NCI-H1092 (cell line): ENCODE measurements at places on chromosomes 7 and 10.

DNA sequence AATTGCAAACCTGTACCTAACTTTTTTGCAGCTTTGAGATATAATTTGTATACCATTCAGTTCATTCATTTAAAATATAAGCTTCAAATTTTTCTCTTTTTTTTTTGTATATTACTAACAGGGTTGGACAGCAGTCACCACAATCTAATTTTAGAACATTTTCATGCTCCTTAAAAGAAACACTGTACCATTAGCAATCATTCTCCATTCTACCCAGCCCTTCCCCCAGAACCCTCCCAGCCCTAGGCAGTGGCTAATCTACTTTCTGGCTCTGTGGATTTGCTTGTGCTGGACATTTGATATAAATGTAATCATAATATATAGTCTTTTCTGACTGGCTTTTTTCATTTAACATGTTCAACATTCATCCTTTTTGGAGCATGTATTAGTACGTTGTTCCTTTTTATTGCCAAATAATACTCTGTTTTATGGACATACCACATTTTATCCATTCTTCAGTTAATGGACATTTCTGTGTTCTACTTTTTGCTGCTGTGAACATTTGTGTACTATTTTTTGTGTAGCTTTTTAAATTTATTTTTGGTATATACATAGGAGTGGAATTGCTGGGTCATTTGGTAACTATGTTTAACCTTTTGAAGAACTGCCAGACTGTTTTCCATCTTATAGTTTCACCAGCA, 40.9 kb upstream of the ST7 start:
- no peak for DNase-seq

DNA sequence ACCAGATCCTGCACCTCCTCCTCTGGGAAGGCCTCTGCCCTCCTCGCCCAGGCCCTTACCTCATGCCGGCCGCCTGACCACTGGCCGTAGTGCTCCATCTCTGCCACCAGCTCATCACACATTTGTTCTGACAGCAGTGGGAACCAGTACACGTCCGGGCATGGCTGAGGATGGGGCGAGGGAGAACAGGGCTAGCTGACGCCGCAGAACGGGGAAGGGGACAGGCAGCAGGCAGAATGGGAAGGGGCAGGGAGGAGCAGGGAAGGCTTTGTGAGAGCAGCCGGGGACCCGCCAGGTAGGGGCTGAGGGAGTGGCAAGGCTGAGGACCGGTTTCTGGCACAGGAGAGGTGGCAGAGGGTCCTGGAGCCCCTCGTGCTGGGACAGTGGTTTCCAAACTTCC, 8.0 kb upstream of the MOGAT3 start:
- no peak for DNase-seq

DNA sequence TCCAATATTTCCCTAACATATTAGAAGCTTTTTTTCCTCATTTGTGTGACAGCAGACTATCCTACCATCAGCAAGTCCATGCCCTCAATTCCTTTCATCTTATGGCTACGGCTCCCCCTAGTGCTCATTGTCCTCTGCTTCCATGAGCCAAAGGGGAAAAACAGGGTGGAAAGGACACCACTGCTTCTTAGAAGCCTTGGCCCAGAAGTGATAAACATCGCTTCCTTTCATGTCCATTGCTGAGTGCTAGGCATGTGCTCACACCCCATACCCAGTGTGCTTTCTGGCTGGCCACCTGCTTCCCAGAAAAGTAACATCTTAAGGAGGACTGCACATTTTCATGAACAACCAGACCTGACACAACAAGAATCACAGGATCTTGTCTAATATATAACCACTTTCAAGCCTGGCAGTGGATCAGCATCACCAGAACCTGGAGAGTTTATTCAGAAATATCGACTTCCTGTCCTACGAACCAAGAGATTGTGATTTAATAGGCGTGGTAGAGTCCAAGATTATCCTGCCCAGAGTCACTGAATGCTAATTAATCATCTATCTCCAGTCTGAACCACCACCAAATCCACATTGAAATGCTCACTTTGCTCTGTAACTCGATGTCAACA, 650.5 kb upstream of the SORCS1 start:
- no peak for DNase-seq

GRCh38 chr10:122373721-122374120, 787 bp upstream of the PLEKHA1 start:
- DNase-seq: no peak

DNA sequence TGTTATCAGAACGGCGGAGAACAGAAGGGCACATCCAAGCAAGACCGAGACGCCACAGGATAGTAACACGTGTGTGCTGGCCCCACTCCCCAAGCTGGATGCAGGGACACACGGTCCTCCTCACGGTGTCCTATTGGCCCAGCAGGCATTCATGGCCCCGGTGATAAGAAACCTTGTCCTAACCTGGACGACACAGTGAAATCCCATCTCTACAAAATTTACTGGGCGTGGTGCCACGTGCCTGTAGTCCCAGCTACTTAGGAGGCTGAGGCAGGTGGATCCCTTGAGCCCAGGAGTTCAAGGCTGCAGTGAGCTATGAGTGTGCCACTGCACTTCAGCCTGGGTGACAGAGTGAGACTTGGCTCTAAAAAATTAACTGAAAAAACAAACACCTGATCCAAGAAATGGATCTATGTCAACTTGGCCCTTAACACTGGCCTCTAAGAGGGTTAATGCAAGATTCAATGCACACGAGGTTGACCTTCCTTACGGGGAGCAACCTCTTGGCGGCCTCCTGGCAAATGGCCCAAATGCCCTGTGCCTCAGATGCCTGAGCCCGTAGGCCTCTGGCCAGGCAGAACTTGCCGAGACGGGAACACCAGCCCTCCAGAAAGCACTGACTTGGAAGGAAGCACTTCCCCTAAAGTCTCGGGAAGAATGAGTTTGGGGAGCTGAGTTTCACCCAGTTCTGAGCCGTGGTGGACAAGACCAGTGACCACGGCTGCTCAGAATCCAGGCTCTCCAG, 72.3 kb downstream of the ZRANB1 start:
- DNase-seq: no peak

DNA sequence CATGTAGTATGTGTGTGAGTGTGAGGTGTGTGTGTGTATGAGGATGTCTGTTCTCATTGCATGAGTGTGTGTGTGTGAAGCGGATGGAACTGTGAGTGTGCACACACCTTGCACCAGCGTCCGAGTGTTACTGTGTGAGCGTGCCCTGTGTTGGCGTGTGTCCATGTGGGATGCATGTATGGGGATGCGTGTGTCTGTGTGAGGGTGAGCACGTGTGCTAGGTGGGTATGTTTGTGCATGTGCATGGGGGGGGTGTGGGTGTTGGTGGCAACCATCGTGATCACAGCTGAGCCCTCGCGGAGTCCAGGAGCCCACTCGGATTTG, 6.4 kb downstream of the KNDC1 start:
- DNase-seq: no peak

GRCh38 chr10:68955355-68955831, 577 bp upstream of the DDX21 start:
- peak; percentile 2 for DNase-seq

GRCh38 chr7:36638140-36638539, 86.2 kb downstream of the AOAH start:
- no peak for DNase-seq

DNA sequence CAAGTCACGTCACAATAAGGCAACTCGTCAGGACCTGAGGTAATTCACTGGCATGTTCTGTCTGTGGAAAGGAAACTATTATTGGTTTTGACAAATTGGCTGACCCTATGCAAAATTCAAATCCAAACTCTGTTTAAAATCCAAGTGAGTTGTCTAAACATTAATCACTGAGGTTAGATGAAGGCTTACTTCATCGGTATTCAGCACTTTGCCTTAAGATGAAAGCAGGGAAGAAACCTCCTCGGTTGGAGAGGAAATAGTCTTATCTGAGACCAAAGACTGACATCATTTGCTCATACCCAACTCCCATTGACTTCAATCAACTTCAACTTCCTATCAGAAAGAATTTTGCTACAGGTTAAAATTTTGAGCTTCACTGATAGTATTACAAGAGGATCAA, 355.1 kb upstream of the MBL2 start:
- DNase-seq: no peak

- no peak for DNase-seq
Measured at GRCh38 chr10:73368238-73368637, 9.6 kb upstream of the CFAP70 start.

GRCh38 chr10:111072232-111072631, 4.6 kb upstream of the ADRA2A start:
- no peak for DNase-seq

DNA sequence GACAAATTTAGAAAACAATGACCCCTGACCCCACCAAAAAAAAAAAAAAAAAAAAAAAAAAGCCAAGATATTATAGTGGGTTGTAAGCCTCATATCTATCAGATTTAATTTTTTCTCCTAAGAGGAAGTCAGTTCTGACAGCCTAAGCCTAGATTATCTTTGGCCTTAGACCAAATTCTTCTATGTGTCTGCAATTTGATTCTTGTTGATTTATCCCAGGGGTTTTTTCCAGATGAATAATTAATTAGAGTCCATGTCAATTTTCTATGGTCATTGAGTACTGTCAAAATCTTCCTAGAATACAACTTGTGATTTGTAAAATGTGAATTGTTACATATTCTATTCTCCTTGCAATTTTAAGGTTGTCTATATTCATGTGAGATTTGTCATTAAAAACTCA, 151.6 kb upstream of the CACNA2D1 start:
- peak; percentile 56 for DNase-seq

DNA sequence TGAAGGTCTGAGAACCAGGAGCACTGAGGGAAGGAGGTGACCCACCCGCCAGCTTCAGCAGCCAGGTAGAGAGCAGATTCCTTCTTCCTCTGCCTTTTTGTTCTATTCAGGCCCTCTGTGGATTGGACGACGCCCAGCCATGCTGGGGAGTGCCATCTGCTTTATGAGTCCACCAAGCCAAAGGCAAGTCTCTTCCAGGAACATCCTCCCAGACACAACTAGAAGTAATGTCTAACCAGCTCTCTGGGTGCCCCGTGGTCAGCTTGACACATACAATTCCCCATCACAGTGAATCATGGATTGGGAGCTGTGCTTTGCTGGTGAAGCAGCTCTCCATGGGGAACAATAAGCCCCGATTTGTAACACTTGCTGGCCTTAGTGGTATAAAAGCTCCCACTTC, 125.2 kb downstream of the CCDC3 start:
- no peak for DNase-seq

DNA sequence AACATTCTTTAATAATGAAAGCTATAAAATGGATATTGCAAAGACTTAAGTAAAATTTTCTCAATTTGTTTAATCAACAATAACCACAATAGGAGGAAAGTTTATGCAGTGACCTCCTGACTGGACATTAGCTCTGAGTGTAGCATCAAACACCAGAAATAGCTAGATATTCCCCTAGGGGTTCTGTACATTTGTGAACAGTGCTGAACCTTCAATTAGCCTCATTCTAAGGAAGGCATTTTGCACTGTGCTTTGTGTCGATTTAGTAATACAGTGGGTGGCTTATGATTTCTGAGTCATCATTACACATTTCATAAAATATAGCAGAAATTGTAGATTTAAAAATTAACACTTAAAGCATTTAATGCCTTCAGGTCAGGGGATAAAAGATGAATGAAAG, 367.3 kb upstream of the PCDH15 start:
- no peak for DNase-seq

GRCh38 chr10:45374350-45375052, 485 bp downstream of the ALOX5 start:
- DNase-seq: no peak

GRCh38 chr10:75971402-75972211, 540.2 kb downstream of the LRMDA start:
- DNase-seq: no peak
